Hepatocyte (in vitro differentiated cells): ENCODE measurements at places on chromosomes 2 and 18.

- no peak for DNase-seq
These were observed 256.6 kb upstream of the ID2 start for GRCh38 chr2:8424997-8425900.

DNA sequence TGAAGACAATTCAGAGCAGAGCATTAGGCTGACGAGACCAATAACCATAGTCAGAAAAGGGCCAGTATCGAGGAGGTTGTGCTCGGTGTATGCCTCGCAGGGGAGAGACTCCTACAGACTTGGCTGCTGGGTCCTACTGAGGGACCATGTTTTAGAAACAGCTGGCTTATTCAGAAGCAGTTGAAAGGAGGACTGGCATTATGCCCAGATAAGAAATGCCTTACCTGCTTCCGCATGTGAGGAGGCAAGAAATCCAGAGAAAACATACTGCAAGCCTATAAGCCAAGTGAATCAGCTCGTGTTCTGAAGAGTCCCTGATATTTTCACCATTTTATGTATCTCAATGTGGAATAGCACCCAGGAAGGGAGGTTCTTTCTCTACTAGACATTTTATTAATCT lies 434.7 kb downstream of the GRB14 start:
- DNase-seq: no peak

DNA sequence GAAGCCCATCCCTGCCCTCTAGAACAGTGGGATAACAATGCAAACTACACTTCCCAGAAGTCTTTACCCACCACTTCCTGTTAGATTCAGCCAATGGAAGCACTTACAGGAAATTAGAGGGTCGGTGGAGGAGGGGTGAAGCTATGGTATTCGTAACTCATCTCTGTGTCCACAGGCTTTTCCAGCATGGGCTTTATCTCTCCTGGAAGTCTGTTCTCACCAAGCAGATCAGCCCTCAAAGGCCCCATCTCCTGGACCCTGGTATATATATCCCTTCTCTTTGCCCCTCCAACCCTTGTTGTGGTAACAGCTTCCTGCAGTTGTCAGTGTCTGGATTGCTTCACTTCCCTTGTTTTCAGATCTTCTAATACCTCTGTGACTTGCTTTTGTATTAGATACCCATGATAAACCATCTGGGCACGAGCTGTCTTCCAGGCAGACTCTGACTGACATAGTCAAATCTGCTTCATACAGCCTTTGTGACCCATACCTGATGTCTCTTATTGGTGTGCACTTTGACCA lies 475.0 kb upstream of the POU3F3 start:
- DNase-seq: peak; percentile 77

DNA sequence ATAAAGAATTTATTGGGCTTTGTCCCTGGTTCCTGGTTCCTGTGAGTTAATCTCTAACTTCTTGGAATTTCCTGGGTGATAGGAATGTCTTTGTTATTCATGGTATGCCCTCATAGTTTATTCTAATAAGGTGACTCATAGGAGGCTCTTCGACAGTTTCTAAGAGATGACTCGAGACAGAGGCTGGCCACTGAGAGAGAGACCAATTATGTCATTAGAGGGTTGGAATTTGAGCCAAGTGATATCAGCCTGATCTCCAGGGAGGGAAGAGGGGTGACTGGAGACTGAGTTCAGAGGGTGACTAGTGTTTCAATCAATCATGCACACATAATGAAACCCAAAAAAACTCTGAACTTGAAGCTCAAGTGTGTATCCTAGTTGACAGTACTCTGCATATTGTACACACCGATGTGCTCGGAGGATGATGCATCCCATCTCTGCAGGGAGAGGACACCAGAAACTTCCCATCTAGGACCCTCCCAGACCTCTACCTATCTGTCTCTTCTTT lies 185.7 kb downstream of the MTCL1 start:
- peak; percentile 81 for DNase-seq

DNA sequence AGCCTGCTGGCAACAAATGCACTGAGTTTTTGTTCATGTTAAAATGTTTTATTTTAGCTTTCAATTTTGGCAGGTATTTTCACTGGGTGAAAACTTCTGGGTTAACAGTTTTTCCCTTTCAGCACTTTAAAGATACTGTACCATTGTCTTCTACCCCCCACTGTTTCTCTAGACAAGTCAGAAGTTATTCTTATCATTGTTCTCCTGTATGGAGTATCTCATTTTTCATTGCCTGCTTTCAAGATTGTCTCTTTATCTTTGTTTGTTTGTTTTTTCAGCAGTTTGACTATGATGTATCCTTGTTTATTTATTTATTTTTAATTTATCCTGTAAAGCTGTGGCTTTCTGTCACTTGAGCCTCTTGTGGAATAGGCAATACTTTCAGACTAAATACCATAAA lies 277.0 kb downstream of the ICOS start:
- no peak for DNase-seq

GRCh38 chr2:199862788-199863187 lies 11.8 kb upstream of the FTCDNL1 start:
- no peak for DNase-seq

GRCh38 chr18:3840766-3841165 lies 390.8 kb downstream of the TGIF1 start:
- DNase-seq: no peak

- DNase-seq: no peak
These were observed 675.3 kb downstream of the TMEM182 start for GRCh38 chr2:103437161-103437560.

GRCh38 chr2:85756195-85756594 lies 2.4 kb downstream of the ATOH8 start:
- no peak for DNase-seq

GRCh38 chr2:46097714-46098480 lies 199.3 kb upstream of the EPAS1 start:
- peak; percentile 81 for DNase-seq

DNA sequence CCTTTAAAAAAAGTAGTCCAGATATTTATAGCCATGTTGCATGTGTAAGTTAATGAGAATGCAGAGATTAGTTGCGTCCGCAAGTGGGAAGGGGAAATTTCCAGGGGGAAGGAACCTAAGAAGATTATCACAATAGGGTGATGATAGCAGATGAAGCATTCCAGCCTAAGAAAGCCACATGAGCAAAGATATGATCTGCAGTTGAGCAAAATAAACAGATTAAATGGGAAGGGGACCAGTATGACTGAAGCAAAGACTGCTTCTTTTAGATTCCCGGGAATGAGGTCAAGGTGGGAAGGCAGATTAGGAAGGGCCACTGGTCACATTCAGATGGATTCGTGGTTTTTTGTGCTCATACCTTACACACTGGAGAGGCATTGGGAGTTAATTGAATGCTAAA lies 154.6 kb upstream of the CDH2 start:
- no peak for DNase-seq

GRCh38 chr2:160735696-160736095 lies 242.1 kb upstream of the RBMS1 start:
- DNase-seq: no peak
